LNCaP clone FGC (cell line): ENCODE measurements at places on chromosomes 13 and 19.

DNA sequence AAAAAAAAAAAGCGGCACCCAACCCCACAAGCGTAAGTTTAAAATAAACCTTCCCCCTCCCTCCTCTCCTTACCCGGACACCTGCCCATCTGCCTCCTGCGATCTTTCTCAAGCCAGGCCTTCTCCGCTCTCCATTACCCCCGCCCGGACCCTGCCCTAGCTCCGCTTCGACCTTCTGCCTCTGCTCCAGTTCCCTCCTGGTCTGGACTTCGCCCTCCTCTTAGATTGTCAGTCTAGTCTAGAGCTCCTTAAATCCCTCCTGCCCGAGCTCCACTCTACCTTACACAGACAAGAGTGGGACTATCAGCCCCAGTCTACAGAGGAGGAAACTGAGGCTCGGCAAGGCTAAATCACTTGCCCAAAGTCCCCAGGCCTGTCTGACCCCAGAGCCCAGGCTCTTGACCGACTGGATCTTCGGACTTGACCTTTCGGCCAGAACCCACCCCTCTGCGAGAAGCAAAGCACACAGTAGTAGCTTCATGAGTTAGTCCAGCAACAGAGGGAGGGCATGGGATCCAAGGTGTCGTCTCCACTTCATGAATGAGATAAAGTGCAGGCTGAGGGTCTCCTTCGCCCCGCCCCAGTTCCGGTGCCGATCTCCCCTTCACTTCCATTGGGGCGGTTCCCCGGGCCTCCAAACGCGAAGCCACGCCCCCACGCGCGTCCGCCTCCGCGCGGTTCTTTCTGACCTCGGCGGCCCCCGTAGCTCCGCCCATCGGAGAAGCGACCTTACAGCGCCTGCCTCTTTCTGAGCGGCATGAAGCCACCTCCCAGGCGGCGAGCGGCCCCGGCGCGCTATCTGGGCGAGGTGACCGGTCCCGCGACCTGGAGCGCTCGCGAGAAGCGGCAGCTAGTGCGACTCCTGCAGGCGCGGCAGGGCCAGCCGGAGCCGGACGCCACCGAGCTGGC, at the start of gene SNAPC2:
Gene SNAPC2 (plus strand): TSS at position 729 of the 909 bp plus-strand sequence. CDS start 29 bp downstream, at position 758.
- peak; percentile 76 for DNase-seq

- no peak for DNase-seq
Observed at GRCh38 chr19:54905421-54905802, 536 bp upstream of the NCR1 start.

DNA sequence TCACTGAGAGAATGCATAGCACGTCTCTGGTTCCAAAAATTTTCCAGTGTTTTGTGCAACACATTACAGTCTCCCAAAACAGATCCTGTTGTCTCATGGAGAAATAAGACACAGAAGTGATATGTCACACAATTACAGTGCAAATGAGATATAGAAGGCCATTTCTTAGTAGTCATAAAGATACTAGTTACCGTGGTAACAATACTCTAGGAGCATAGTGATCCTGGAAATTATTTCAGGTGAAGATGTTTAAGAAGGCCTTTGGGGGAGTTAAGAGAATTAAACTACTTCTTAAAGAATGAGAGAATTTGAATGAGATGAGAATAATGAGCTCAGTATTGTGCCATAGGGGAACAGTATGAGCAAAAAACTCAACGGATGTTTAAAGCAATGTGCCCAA, 628.0 kb upstream of the MIR17HG start:
- no peak for DNase-seq

DNA sequence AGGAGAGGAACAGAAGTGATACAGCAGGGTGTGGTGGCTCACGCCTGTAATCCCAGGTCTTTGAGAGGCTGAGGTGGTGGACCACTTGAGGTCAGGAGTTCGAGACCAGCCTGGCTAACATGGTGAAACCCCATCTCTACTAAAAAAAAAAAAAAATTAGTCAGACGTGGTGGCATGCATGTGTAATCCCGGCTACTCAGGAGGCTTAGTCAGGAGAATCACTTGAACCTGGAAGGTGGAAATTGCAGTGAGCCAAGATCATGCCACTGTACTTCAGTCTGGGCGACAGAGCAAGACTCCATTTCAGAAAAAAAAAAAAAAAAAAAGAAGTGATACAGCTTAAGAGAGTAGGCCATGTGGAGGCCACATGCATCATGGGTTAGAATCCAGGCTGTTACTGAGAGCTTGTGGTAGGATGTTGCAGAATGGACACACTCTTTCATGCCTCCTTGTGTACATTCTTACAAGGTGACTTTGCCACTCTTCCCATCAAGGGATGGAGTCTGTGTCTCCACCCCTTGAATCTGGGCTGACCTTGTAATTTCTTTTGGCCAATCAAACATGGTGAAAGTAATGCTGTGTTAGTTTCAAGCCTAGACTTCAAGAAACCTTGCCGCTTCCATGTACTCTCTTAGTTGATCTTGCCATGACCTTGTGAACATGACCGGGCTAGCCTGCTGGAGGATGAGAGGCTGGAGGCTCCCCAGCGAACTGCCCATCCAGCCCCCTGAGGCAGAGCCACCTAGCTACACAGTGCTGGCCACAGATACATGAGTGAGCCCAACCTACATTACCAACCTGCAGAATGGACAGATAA, 12.3 kb downstream of the FAM187B start:
- no peak for DNase-seq

DNA sequence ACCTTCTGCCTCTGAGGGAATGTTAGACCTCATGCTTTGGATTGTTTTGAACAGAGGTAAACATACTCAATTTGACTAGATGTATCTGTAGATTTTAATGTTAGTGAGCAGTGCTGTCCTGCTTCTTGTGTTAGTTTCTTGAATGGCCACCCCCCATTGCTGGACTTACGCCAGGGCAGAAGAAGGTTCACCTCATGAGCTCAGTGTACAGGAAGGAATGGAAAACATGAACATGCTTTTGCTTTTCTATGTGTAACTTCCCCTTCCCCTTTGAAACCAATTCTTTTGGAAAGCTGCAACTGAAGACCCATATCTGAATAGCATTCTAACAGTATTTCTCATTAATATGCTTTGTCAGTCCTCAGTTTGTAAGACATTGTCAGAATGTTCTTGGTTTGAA, 32.3 kb downstream of the WASF3 start:
- no peak for DNase-seq

DNA sequence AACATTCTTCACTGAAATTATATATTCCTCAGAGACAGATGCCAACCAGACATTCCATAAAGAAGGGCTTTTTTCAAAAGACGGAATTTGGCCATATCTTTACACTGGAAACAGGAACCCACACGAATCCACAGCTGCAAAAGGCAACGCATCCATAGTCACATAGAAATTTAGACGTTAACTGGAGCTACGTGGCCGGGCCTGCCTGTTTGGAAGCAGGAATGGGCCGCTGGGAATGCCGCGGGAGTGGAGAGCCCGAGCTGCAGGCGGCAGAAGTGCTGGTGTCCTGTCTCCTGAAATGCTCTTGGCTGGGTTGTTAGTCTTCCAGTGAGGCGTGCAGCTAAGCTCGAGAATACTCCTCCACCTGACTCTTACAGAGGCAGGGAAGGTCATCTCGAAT, 122.2 kb downstream of the KL start:
- DNase-seq: no peak

- no peak for DNase-seq
Observed at GRCh38 chr19:17379221-17379631, 2.1 kb upstream of the PLVAP start.

DNA sequence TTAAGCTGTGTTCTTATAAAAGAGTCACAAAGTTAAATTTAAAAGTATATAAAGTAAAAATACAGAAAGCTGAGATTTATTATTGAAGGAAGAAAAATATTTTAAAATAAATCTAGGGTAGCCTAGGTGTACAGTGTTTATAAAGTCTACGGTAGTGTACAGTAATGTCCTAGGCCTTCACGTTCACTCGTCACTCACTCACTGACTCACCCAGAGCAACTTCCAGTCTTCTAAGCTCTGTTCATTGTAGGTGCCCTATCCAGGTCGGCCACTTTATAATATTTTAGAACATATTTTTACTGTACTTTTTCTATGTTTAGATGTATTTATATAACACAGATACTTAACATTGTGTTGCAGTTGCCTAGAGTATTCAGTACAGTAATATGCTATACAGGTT, 47.4 kb downstream of the NDFIP2 start:
- no peak for DNase-seq

DNA sequence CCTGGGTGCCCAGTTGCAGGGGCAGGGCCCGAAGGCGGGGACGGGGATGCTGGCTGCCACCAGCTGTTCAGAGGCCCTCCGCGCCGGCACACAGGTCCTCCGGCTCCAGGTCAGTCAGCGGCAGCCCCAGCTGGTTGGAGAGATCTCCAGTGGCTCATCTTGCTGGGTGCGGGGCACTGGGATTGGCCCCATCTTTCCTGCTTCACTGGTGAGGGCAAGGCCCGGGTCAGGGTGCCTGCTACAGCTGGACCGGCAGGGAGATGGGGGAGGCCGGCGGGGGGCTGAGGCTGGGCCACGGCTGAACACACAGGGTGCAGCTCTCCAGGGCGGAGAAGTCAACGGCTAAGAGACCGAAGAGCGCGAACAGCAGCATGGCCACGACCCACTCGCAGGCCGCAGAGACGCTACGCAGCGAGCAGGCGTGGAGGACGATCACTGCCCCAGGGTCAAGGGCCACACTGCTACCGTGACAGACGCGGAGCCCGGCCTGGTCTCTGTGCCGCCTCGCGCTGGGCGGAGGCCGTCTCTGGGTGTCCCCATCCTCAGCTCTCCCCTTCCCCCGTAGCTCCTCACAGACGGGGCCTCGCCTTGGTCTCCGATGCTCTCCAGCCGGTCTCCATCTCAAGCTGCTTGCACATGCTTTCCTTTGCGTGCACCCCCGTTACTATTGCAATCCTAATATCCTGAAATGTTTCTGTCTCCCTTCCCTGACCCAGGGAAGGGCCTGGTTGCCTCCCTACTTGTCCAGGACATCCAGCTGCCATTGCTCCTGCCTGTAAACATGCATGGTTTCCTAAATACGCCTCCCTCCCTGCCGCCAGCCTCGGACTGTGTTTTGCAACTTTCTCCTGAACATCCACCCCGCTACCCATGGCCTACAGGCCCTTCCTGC, 12.3 kb downstream of the TMEM150B start:
- no peak for DNase-seq

- DNase-seq: no peak
Observed at GRCh38 chr13:93751117-93751516, 524.5 kb downstream of the GPC6 start.

DNA sequence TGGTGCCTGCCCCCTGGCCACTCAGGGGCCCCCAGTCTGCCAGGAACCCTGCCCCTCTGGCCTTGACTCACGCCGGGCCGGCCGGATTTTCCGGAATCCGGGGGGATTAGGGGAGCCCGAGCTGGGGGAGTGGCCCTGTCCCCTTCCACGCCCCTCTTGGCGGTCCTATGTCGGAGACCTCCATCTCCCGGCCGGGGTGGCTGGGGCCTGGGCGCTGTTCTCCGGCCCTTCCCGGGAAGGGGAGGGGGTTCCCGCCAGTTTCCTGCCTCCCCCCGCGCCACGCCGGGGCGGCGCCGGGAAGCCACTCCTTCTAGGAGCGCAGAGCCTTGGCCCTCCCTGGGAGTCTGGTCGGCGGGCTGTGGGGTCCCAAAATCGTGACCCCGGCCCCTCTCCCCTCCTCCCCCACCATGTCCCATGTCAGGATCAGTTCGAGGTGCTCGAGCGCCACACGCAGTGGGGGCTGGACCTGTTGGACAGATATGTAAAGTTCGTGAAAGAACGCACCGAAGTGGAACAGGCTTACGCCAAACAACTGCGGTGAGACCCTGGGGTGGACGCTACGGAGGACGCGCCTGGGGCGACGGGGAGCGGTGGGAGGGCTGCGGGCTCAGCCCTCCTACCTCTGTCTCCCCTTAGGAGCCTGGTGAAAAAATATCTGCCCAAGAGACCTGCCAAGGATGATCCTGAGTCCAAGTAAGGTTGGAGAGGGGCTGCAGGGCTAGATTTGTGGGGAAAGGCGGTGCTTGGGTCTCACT, 1.3 kb downstream of the TRIP10 start:
- no peak for DNase-seq

- no peak for DNase-seq
Observed at GRCh38 chr13:59734393-59734792, 429.3 kb downstream of the DIAPH3 start.

DNA sequence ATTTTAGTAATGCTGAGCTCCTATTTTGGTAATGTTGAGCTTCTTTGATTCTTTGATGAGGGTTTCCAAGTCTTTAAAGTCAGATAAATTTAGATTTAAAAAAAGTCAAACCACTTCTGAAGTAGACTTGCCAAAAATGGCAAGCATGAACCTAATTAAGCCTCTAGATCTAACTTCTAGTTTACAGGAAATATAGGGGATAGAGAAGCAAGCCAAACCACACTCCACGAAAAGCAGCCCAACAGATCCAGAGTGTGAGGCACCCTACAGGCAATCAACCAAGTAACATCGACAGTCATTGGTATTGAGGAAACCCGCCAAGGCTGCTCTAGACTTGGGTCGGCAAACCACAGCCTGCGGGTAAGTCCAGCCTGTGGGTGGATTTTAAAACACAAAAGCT, 3.7 kb downstream of the GGACT start:
- no peak for DNase-seq

- DNase-seq: no peak
Observed at GRCh38 chr13:26727633-26728032, 33.0 kb downstream of the GPR12 start.

DNA sequence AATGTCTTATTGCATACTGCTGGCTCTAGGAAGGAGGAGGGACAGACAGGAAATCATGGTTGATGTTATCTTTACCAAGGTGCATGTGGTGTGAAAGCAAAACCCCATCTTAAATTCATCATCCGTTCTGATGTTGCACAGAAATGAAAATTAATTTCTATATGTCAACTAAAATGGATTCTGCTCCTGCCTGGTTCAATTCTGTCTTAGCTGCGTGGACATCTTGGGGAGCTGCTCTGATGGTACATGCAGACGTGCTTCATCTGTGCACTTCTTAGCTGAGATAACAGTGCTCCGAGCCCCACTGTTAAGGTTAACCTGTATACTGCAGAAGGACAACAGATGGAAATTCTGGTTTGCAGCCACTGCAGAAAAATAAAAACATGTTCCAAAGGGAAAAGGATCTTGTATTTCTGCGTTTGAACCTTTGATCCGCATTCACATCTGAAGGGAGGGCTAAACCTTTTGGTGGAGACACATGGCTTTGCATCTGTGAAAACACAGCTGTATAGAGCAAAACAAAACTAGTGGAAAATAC, 155.6 kb downstream of the TM9SF2 start:
- DNase-seq: no peak

GRCh38 chr13:76440568-76440967, 445.6 kb downstream of the KCTD12 start:
- DNase-seq: no peak

DNA sequence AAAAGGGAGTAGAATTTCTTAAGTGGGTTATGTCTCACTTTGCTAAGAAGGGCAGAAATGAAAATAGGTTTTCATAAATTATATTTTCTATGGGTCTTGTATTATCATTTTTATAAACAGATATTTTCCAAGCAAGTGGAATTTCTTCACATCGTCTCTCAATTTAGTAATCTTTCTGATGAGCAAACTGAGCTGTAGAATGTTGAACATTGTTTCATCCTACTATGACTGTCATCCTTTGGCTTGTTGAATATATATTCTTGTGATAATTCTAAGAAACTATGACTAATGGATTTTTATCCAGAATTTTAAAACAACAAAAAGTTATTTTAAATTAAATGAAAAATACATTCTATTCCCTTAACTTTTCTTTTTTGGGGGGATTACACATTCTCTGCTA, 313.8 kb downstream of the ENOX1 start:
- DNase-seq: no peak
